ENCODE measurements at places on chromosomes 6 and 20.

- no peak for DNase-seq
Observed at GRCh38 chr20:21173485-21173884, 47.6 kb downstream of the KIZ start.

DNA sequence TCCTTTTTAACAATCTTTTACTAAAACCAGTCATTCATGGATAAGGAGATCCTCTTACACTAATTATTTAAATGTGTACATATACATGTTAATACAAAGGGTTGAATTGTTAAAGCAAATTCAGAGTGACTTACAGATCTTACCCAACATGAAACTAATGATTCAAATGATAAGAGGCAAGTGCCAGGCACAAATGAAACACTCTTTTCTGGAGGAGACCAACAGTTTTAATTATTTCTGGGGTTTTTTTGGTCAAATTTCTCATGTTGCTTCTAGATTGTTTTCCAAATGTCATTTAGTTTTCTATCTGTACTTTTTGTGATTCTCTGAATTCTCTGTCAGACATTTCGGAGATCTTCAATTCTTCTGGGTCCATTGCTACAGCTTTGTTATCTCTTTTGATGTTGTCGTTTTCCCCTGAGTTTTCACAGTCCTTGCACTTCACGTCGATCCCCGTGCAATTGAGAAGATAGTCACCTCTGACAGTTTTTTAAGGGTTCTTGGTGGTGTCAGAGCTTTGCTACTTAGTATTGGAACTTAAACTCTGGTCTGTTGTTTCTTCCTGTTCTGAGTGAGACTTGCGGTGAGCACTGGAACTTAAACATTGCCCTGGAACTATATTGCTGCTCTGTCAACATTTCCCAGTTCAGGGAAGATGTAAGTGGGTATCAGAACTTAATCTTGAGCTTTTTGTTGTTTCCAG lies 23.2 kb downstream of the MAS1 start:
- DNase-seq, result no peak

GRCh38 chr6:33967265-33967767 lies 163.5 kb upstream of the MLN start:
- no peak for DNase-seq

DNA sequence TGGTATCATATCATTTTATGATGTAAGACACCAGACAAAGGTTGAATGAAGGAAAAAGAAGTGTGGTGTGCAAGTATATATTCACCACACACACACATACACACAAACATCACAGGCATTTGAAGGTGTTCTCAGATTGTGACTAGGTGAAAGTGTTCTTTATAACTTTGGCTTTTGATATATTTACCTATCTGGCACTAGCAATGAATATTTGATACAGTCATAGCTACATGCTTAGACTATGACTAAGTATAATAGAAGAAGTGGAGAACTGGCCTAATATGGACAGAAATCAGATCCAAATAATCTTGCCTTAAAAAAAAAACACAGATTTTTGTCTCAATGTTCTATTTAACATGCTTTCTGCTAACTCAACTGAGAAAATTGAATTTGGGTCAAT lies 809.9 kb downstream of the KIF16B start:
- DNase-seq, result no peak

- DNase-seq, result no peak
Observed at GRCh38 chr6:52570291-52570700, 6.6 kb downstream of the TRAM2 start.

DNA sequence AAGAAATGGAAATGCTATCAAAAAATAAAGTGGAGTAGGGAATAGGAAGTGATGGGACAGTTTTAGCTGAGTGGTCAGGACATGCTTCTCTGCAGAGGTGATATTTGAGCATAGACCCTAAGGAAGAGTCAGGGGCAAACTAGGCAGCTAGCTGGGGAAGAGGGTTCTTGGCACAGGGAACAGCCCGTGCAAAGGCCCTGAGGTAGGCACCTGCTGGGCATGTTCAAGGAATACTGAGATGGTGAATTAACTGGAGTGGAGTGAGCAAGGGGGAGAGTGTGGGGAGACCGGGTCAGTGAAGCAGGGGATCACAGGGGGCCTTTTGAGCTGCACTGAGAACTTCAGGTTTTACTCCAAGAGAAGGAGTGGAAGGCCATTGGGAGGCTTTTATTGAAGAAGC lies 7.5 kb upstream of the SIRPA start:
- no peak for DNase-seq

DNA sequence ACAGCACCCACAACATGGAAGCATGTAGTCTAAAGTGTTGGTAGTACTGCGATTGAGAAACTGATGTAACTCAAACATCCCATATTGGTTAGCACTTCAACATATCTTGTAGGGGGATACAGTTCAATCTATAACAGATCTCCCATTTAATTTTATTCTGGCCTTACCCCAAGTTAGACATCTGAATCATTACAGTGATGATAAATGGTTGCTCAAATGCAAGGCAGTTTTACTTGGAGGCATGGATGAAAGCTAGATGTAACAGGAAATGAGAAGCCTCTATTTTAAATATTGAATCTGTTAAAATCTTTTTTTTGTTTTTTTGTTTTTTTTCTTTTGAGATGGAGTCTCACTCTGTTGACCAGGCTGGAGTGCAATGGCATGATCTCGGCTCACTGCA lies 44.2 kb upstream of the FAM50B start:
- no peak for DNase-seq

DNA sequence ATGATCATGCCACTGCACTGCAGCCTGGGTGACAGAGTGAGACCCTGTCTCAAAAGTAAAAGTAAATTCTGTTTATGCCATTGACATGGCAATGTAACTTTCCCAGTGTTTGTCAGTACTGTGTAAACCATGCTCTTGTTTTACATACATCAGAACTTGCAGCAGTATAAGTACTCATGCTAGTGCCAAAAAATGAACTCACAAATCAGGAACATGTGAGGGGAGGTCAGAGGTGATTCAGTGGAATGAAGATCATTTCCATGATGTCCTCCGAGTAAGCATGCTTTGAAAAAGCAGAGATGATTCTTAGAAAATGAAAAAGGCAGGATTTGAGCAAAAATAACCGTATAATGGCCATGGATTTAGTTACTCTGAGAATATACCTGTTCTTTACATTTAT lies 81.9 kb downstream of the ANKS1A start:
- no peak for DNase-seq

- no peak for DNase-seq
Observed at GRCh38 chr20:20695250-20695816, 17.1 kb downstream of the RALGAPA2 start.

DNA sequence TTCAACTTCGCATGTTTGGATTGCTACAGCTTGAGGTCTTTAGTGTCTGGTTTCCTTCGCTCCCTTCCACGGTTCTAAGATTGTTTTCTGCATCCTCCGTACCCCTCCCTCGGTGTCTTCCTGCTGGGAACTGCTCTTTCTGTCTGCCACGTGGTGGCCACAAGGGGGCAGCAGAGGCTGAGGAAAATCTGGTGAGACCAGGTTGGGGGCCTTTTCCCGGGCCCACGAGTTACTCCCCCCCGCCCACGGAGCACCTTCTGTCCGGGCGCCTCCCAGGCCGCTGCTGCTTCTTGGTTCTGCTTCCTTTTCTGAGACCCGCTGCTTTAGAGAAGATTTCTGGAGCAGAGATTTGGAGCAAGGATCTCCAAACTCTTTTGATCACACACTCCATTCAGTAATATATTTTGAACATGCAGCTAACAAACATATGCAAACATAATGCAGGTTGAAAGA lies 21.1 kb upstream of the NOTCH4 start:
- peak; percentile 57 for DNase-seq

- peak; percentile 8 for DNase-seq
Observed at GRCh38 chr6:83592770-83593394, 80.5 kb downstream of the PRSS35 start.

DNA sequence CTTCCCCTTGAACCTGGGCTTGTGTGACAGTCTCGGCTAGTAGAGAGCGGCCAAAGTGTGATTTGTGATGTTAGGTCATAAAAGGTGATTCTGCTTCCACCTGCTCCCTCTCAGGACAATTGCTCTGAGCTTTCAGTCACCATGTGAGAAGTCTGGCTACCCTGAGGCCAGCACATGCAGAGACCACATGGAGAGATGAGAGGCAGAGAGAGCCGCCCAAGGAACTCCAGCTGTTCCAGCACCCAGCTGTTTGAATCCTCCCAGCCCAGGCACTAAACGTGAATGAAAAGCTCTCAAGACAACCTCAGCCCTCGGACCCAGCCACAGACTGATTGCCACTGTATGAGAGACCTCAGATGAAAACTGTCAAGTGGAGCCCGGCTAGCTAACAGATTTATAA lies 143.4 kb upstream of the EEF1E1 start:
- no peak for DNase-seq

- no peak for DNase-seq
Observed at GRCh38 chr20:43736588-43737158, 9.9 kb upstream of the GTSF1L start.

- no peak for DNase-seq
Observed at GRCh38 chr6:15999201-15999600, 129.7 kb upstream of the MYLIP start.

DNA sequence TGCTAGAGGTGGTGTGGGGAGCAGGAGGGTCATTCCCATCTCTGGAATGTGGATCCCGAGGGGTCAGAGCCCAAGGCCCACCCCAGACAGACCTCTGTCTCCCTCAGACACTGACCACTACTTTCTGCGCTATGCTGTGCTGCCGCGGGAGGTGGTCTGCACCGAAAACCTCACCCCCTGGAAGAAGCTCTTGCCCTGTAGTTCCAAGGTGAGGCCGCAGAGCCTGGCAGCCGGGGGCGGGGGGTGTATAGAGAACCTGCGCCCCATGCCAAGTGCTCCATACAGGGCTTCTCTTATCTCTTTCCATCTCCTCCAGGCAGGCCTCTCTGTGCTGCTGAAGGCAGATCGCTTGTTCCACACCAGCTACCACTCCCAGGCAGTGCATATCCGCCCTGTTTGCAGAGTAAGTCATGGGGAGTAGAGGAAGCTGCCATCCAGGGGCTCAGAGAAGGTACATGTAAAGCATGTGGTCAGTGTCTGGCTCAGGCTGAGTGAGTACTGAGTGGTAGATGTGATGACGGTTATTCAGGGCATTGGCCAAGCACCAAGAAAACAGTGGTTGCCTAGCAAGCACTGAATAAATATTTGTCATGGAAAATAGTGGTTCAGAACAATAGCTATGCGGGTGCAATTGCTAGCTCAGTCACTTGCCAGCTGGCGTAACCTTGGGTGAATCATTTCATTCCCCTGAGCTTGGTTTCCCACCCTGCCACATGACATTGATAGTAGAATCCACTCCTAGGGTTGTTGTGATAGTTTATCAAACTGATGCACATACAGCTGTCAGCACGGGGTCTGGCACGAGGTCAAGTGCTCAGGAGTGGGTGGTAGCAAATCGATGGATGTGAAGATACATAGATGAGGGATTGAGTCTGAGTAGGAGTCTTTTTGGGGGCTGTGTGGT lies 3.5 kb downstream of the PIGT start:
- no peak for DNase-seq

DNA sequence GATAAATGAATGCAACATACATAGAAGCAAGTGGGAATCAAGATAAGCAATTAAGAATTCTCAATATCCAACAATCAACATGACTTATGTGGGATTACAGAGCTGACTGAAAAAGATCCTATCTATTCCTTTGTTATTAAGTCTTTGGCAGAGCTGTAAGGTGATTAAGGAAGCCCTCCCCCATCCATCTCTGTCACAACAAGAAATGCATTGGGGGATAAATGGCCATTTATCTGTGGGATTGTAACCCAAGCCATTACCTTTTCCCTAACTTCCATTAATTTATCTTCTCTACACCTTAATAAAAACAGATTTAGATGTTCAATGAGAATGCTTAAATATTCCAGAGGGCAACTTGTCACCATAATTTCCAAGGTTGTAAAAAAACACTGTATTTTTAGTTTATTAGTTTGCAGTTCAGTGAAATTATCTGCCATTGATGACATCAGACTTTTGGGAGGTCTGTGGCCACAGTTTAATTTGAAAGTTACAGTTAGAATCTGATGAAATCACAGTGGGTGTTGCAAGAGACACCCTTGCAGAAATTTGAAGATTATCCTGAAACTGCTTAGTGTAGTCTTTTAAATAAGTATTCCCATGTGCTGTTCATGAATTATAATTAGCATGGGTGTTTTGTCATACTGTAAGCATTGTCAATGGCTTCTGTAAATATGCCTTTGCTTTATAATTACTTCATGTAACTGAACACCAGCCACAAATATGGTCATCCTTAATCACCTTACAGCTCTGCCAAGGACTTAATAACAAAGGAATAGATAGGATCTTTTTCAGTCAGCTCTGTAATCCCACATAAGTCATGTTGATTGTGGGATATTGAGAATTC lies 49.4 kb upstream of the FYN start:
- no peak for DNase-seq

GRCh38 chr6:147695819-147696218 lies 187.3 kb downstream of the SAMD5 start:
- DNase-seq, result no peak

- DNase-seq, result no peak
Observed at GRCh38 chr20:49785149-49785851, 27.3 kb upstream of the SLC9A8 start.

- DNase-seq, result no peak
Observed at GRCh38 chr20:15692570-15692969, 880.7 kb downstream of the KIF16B start.

DNA sequence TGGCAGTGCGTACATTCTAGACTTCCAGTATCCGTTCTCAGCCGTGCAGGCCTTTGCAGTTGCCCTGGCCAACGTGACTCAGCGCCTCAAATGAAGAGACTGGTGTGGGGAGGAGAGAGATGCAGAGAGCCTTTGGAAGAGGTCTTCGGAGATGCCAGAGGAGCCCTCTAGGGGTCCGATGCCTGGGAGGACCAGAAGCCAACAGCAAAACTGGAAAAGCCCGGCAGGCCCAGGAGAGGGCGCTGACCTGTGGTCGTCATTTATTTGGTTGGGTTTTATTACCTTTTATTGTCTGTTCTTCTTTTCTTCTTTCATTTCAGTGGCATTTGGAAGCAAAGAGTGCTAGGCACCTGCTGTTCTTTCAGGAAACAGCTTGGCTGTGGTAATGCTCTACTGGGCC lies 53.3 kb upstream of the TMEM181 start:
- DNase-seq, result peak; percentile 47

GRCh38 chr6:153401751-153402150 lies 270.7 kb upstream of the RGS17 start:
- no peak for DNase-seq

DNA sequence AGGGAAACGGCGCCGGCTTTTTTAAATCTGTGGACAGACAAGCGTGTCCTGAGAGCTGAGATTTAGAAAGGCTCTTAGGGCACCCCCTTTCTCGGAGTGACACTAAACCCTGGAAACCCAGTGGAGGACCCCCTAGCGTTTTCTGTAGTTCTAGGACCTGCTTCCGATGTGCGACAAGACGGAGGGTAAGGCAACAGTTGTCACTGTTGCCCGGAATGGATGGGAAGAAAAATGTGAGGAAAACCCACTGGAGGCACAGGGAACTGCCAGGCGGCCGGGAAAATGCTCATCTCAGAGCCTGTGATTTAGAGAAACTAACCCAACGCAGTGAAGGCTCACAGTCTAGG lies 551 bp upstream of the ATP5F1E start:
- DNase-seq, result peak; percentile 55

GRCh38 chr6:111779660-111780059 lies 93.6 kb downstream of the FYN start:
- no peak for DNase-seq

GRCh38 chr6:158021814-158022748 lies 40.4 kb downstream of the SYNJ2 start:
- DNase-seq, result no peak

All from HuH-7.5 (cell line).